ENCODE measurements at places on chromosomes 2 and 18.

DNA sequence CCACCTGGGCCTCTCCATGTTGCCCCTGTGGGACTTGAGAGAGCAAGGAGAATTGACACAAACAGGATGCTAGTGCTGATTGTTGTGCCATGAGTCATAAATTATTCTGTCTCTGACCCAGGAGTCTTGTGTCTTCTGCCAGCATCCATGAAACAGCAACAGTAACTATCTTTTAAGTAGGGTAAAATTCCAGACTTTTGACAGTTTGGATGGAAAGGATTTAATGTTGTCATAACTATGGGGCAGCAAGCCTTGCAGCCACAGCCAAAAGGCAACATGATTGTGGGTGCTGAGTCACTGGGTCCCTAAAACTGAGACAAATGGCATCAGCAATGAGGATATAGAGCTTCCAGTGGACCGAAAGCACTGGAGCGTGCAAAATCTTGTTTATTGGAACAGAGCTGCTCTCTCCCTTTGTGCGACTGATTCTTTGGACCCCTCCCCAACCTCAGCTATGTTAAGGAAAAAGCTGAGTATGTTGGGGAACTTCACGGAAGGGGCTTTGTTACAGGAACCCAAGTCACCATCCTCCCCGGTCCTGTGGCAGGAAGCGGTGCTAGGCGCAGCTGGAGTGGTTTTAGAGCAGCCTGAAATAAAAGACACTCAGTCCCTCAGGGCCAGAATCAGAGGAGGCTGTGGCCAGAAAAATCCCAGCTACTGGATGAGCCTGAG lies 9.6 kb upstream of the ITPRIPL1 start:
- H3K4me1 ChIP-seq, result peaks cover 16% of the 10 kb centered on the region
- 0 out of 2 replicates have a peak overlapping the region, but pooled peaks have one; percentile 42 for H3K4me3 ChIP-seq
- peak overlapping the region; percentile 69 for H3K27ac ChIP-seq
- DNase-seq, result no peak
- no peaks in the 10 kb centered on the region for H3K27me3 ChIP-seq
- H3K36me3 ChIP-seq, result no peaks in the 10 kb centered on the region

DNA sequence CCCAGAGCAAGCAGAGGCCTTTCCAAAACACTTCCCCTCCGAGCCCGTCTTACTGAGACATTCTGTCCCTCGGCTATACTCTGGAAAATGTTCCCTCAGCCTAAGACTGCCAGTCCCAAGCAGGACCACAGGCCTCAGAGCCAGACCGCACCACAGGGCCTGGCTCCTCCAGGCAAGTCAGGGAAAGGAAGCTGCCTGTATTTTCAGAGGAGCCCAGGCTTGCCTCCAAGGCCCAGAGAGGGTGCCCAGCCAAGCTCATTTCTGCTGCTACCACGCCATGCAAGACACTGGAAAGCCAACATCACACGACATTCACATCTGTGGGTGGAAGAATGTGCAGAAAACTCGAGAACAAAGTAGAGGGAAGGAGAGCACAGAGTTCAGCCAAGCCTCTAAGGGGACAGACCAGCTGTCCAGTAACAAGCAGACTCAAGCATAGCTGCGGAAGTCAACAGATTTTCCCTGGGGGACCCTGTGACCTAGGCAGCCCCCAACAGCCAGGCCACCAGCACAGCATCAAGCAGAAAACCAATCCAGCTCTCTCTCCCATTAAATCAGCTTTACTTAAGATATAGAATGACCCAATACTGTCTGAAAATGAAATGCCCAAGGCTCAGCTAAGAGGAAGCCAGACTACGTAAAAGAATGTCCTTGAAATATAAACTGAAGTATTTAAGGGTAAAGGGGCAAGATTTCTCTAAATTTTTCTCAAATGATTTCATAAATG lies 123.9 kb downstream of the ZFP36L2 start:
- no peak overlapping the region for H3K4me3 ChIP-seq
- peaks cover 22% of the 10 kb centered on the region for H3K4me1 ChIP-seq
- no peaks in the 10 kb centered on the region for H3K27me3 ChIP-seq
- no peak for DNase-seq

GRCh38 chr2:239129147-239129920 lies 271.5 kb downstream of the HDAC4 start:
- H3K4me3 ChIP-seq, result no peak overlapping the region
- no peak overlapping the region for H3K27ac ChIP-seq
- no peaks in the 10 kb centered on the region for H3K27me3 ChIP-seq
- no peak for DNase-seq
- no peaks in the 10 kb centered on the region for H3K4me1 ChIP-seq

GRCh38 chr2:110874453-110875383 lies 142.3 kb downstream of the ACOXL start:
- H3K4me3 ChIP-seq, result no peak overlapping the region
- H3K27ac ChIP-seq, result 0 out of 2 replicates have a peak overlapping the region, but pooled peaks have one; percentile 22
- peak; percentile 75 for DNase-seq
- peaks cover 46% of the 10 kb centered on the region for H3K4me1 ChIP-seq
- no peaks in the 10 kb centered on the region for H3K27me3 ChIP-seq

GRCh38 chr2:20675701-20676352 lies 8.9 kb downstream of the GDF7 start:
- peak; percentile 15 for DNase-seq
- peaks cover 37% of the 10 kb centered on the region for H3K4me1 ChIP-seq
- no peaks in the 10 kb centered on the region for H3K36me3 ChIP-seq
- no peak overlapping the region for H3K4me3 ChIP-seq
- H3K27ac ChIP-seq, result peak overlapping the region; percentile 69

Data from GM12878 (cell line).